Cardiac septum (tissue), 1 donor: ENCODE measurements at places on chromosomes 6 and 20.

DNA sequence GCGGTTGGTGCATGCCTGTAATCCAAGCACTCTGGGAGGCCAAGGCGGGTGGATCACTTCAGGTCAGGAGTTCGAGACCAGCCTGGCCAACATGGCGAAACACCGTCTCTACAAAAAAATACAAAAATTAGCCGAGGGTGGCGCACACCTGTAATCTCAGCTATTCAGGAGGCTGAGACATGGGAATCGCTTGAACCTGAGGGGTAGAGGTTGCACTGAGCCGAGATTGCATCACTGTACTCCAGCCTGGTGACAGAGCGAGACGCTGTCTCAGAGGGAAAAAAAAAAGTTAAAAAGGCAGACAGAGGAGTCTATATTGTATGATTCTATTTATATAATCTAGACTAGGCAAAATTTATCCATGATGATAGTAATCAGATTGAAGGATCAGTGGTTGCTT is 27.3 kb upstream of the PLCG1 start:
- DNase-seq, result no peak

- no peak for DNase-seq
Observed at GRCh38 chr6:43823390-43823789, 53.4 kb downstream of the VEGFA start.

- no peak for DNase-seq
Observed at GRCh38 chr6:158575550-158575949, 15.7 kb downstream of the TMEM181 start.

GRCh38 chr20:62409931-62410745 is 3.1 kb upstream of the CABLES2 start:
- no peak for DNase-seq

DNA sequence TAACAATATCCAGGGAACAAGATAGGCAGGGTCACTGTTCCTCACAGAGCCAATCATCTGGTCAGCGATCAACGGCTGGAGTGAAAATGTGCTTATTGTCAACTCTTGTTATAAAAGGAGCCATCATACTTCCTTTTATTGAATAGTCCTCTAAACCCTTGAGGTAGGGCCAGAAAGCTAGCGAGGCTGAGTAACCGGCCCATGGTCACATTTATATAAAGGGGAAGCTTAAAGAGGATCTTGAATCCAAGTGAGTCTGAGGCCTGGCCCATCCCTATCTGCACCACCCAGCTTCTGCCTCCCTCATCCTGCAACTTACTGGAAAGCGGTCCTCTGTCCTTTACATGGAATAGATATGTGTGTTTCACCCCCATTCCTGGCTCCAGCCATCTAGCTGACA is 9.5 kb downstream of the PHACTR3 start:
- DNase-seq, result peak; percentile 7

DNA sequence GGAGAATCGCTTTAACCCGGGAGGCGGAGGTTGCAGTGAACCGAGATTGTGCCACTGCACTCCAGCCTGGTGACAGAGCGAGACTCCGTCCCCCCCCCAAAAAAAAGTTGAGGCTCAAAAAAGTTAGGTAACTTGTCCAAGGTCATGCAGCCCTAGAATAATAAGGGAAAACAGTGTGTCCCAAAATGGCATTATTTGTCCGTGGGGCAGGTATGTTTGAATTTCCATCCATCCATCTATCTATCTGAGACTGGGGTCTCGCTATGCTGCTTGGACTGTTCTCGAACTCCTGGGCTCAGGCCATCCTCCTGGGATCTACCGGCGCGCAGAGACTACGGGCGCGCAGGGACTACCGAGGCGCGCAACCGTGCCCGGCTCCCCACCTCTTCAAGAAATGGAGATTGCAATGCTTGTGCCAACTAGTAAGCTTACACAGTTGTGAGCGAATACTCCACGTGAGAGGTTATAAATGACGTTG is 374 bp upstream of the ABCC10 start:
- DNase-seq, result no peak

GRCh38 chr6:110769923-110770322 is 45.3 kb downstream of the CDK19 start:
- DNase-seq, result no peak

GRCh38 chr6:37239526-37239925 is 18.0 kb upstream of the TBC1D22B start:
- DNase-seq, result no peak

GRCh38 chr6:122268394-122268793 is 131.1 kb upstream of the HSF2 start:
- no peak for DNase-seq

GRCh38 chr20:891706-892080 is 24.4 kb downstream of the ANGPT4 start:
- DNase-seq, result no peak

GRCh38 chr20:53087037-53087777 is 115.0 kb downstream of the TSHZ2 start:
- no peak for DNase-seq

- DNase-seq, result no peak
Observed at GRCh38 chr6:44485601-44486401, 98.3 kb downstream of the CDC5L start.

DNA sequence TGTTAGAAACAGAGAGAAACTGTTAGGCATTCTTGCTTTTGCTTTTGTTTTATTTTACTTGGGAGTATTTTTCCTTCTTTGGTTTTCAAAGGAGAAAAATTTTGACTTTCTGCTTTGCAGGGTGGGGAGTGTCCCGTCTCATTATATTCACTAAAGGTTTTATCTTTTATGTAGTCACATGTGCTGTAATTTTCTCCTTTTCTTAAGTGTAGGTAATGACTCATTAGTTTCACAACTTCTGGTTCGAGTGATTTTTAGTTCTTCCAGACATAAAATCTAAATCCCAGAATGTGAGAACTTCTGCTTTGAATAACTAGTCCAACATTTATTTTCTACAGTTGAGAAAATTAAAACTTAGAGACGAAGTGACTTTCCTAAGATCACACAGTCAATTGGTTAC is 37.7 kb downstream of the ADGRF1 start:
- no peak for DNase-seq

DNA sequence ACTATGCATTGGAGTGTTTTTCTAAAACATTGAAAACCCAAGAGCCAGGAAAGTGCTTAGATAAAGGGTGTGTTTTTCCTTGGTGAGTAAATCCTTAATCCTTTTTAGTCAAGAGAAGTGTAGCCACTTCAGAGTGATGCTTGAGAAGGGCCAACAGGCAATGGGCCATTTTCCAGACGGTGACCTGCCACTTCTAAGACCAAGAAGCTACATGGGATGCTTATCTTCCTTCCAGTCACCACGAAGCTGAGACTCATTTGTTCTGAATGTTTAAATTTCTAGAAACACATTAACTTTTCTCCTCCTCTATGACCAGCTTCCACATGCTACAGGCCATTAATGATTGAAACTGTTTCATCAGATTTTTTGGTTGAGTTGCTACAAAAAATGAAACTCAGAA is 34.4 kb upstream of the NHSL1 start:
- DNase-seq, result no peak

- DNase-seq, result no peak
Observed at GRCh38 chr20:42041000-42041565, 422.9 kb upstream of the CHD6 start.

DNA sequence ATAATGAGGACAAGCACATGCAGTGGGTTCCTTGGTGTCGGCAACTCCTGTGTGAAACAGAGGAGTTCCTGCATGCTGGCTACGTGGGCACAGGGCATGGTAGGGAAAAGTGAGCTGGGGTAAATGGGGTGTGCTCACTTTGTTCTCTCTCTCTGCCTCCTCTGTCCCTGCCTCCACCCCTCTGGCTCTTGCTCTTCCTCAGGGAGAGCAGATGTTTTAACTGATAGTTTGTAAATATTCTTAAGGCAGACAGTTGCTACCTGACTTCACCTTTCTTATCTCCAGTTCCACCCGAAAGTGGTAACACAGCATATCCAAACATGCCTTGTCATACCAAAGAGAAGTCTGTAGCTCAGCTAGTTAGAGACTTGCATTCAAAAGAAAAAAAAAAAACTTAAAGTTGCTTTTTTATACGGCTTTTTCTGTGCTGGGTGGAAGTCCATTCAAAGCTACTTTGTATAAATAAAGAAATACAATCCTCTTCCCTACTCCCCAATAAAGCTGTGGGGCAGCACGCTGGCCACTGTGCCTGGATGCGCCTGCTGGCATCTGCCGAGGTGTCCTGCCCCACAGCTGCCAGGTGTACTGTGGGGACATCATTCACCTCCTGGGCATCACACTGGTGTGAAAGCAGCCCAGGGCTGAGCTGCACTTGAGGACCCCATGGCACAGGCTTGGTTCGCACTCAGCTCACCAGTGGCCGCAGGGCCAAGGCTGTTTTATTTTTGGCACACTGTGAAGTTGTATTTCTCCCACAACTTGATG is 93.6 kb downstream of the FOXC1 start:
- DNase-seq, result no peak

DNA sequence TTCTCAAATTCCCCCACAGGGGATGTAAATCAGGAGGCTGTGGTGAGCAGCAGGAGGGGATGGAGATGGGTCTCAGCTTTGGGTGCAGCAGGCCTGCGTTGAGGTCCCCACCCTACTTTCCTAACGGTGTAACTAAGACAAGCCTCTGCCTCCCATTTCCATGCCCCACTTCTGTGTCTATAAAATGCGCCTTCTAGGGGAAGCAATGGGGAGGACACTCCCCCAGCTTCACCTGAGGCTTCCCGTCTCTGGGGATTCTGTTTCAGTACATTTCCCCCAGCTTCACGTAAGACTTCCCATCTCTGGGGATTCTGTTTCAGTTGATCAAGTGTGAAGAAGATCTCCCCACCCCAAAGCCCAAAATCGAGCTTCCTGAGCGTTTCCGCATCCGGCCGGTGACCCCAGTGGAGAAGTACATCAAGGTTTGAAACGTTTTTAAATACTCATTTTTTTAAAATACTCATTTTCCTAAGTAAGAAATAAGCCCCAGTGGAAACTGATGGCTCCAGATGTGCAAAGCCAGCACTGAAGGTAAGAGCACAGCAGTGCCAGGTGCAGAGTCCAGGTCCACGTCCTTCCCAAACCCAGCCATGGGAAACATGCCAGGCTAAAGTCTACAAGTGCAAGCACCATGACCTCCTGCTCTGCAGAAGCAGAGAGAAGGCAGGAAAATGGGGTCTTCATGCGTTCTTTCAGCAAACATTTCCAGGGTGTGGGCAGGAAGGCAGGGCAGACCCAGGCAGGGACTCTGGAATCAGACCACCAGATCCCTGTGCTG is 73.1 kb downstream of the ANKRD60 start:
- DNase-seq, result no peak

DNA sequence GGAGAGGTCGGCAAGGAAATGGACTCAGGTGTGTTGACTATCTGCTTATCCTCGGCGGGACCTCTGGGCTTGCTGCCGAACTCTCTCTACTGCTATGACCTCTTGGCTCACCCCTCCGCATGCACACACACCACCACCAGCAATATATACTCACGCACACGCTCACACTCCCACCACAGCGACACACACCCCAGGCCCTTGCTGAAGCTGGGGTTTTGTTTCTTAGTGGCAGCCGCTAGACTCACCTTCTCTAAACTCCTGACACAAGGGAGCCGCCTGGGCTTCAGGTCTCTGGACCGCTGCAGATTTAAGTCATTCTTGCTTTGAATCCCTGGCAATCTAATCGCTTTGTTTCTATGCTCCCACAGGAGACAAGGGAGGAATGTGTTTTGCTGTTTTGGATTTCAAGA is 59.4 kb upstream of the BACH2 start:
- no peak for DNase-seq

DNA sequence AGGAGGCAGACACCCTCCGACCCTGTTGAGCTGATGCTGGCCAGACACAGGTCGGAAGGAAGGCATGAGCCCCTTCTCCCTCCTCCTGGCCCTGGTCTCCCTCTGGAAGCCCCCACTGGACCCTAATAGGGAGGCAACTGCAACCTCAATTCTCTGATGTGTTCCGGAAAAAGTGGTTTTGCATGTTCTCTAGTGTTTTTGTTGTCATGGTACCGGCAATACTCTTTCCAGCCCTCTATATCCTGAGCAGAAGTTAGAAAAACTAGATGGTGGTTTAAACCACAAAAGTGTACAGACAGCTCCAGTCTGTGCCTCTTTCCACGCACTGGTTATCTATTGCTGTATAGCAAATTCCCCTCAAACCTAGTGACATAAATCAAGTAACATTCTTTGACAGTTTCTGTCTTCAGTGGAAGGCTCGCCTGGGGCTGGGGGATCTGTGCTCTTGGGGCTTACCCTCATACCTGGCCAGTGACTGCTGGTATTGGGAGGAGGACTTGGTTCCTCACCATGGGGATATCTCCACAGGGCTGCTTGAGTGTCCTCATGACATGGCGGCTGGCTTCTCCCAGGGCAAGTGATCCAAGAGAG is 37.0 kb downstream of the SYTL3 start:
- no peak for DNase-seq

DNA sequence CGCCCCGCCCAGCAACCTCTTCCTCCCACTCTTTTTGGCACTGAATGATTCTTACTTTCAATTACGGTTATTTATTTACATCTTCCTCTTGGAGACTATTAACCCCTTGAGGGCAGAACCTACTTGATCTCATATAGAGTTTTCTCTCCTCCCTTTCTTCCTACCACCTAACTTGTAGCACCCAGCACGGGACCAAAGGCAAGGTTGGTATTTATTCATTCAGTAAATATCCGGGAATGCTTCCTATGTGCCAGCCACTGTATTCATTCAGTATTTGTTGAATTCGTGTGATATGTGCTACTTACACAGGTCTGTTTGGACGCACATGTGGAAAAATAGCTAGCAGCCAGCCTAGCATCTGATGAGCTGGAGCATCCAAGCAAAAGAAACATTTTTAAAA is 1.3 kb upstream of the CNKSR3 start:
- DNase-seq, result no peak

DNA sequence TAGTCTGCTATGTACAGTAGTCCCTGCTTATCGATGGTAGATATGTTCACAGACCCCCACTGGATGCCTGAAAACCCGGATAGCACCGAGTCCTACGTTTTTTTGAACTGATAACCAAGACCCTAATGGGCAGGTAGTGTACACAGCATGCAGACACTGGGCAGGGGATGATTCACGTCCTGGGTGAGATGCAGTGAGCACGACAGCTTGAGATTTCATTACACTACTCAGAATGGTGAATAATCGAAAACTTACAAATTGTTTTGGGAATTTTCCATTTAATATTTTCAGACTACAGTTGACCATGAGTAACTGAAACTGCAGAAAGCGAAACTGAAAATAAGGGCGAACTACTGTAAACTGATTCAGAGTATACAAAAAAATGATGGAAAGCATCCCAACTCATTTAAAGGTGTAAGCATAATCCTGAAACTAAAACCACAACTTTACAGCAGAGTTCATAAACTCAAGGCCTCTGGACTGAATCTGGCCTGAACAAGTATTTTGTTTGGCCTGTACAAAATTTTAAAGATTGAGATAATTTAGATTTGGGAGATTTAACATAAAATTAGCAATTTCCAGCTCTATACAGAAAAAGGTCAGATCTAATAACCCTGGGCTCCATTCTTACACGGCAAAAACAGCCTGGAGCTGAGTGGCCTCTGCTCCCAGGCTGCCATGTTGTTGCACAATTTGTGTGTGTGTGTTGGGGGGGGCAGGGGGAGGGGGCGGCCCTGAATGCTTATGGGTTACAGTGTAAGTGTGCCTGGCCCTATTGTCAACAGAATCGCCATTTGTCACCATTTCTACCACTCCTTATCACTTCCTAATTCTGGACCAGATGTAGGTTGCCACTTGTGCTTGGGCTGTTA is 34.9 kb downstream of the RNF24 start:
- no peak for DNase-seq

- DNase-seq, result no peak
Observed at GRCh38 chr6:40352527-40353170, 234.5 kb downstream of the LRFN2 start.

- DNase-seq, result no peak
Observed at GRCh38 chr6:166785131-166785530, 158.1 kb upstream of the RPS6KA2 start.

GRCh38 chr6:73969971-73970970 is 274.3 kb downstream of the CD109 start:
- DNase-seq, result no peak

GRCh38 chr6:48078120-48078519 is 32.9 kb downstream of the PTCHD4 start:
- DNase-seq, result no peak
